ENCODE measurements at places on chromosomes 5 and 9.

- no peak for DNase-seq
Measured at GRCh38 chr9:118230329-118230728, 526.1 kb downstream of the TLR4 start.

DNA sequence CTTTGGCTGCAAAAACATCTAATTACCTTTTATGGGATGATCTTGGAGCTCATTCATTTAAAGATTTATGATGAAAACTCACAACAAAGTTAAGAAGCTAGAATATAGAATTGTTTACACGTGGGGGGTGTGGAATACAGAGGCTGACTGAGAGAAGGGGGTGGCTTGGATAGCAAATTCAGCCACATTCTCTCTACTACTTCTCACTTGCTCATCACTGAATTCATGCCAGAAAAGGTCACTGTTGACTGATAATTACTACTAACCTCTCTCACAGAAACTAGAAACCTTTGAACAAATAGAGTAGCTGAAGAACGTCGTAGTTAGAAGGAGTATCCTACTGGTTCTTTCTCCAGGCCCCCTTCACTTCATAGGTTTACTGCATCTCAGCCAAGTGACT is 808.2 kb downstream of the BRINP1 start:
- DNase-seq, result no peak

GRCh38 chr9:84822589-84823233 is 153.2 kb downstream of the NTRK2 start:
- DNase-seq, result no peak

- DNase-seq, result no peak
Measured at GRCh38 chr5:180647941-180648500, 1.4 kb downstream of the FLT4 start.

DNA sequence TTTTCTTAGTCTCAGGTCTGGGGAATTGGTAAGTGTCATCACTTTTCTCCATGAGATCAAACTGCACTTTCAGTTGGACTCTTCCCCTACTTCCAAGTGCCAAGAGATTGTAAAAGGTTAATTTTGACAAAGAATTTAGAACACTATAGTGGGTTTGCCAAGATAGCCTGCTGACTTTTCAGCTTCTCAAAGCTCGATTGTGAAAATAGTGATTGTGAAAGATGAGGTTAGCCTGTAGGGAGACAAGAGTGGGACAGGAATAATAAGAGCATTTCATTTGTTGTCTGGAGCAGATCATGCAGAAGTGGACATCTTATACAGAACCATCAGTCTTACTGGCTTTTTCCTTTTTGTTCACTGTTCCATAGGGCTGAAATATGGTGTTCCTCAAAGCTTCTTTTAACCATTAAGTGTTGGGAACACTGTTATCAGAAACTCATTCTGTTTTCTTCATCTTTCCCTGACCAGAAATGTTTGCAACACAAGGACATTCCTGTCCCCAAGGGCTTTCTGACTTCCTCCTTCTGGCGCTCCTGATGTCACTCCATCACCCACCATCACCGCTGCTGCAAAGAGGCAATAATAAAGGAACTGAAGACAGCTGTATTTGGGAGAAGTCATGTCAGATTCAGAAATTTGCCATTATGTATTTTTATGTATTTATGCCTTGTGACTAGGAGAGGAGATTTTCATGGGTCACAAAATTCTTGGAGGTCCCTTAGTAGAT is 11.6 kb upstream of the SPTAN1 start:
- no peak for DNase-seq

DNA sequence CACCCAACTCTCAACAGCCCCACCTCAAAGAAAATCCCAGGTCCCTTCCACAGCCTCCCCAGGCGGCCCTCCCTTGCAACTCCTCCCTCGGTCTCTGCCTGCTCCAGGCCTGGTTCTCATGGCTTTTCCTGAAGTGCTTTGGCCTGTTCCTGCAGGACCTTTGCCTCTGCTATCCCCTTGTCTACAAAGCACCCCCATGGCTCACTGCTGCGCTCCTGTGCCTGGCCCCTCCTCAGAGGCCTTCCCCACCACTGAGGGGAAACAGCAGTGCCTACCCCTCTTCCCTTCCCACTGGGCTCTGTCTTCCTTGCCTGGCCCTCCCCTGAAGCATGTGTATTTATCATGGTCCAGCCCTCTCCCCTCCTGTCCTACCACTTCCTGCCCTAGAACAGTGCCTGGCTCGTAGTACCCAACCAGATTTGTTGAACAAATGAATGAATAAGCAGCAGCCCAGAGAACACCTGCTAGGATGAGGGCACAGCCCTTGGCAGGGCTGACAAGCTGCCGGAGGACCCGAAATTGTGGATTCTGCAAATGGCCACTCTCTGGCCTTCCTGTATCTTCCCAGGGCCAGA is 68.6 kb upstream of the LRRTM2 start:
- DNase-seq, result no peak

DNA sequence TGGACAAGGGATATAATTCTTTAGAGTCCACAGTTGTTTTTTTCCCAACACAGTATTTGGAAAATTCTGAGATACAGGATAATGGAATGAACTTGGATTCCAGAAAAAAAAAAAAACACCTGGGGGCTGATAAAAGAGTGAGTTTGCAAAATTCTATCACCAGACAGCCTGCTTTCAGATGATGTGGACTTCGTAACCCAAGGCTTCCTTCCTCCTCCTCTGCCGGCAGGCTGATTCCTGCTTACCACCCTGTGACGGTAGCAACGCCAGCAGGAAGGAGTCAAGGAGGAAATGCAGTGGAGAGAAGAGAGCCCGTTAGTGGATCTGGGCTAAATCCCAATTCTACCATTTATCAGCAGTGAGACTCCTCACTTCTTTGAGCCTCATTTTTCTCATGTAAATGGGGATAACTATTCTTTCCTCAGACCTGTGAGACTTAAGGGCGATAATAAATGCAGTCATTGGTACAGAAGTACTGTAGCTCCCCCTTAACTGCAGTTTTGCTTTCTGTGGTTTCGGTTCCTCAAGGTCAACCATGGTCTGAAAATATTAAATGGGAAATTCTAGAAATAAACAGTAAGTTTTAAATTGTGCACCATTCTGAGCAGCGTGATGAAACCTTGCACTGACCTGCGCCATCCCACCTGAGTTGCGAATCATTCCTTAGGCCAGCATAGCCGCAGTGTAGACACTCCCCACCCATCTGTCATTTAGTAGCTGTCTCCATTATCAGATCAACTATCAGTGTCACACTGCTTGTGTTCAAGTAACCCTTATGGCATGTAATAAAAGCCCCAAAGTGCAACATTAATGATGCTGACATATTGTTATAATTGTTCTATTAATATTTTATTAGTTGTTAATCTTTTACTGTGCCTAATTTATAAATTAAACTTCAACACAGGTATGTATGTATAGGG is 71.4 kb downstream of the DCP2 start:
- DNase-seq, result no peak

GRCh38 chr5:78766412-78766762 is 117.8 kb upstream of the LHFPL2 start:
- no peak for DNase-seq

DNA sequence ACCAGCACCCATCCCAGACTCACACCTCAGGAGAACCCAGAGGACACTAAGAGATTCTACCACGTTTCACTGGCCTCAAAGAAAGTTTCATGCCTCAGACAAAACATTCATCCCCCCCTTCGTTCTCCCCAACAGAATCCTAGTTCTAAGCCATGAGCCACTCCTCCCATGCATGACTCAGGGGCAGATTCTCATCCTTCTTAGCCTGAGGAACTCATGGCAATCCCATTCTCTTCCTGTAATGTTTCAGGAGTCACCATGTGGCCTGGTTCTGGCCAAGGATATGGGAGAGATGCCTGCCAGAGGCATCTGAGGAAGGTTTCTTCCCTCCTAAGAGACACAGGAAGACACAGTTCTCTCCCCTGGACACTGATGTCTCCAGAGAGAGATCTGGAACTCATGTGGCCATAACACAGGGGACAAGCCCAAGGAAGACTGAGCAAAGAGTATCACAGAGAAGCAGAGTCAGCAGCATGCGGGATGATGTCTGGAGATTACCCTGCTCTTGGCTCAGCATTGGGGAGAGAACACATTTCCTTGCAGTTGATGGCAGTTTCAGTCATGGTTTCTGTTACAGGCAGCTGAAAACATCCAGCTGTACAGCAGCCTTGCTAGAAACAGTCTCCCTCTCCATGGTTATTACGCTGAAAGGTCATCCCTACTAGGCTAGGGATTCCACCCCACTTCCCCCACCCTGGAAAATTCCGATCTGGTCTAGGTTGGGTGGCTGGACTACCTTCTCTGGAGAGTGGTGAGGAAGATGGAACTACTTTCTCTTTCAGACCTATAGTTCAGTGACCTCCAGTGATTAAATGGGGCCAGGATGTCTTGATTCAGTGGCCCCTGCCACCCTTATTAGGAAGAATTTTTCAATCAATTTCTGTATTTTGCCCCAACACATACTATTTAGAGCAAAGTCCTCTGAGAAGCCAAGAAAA is 115.4 kb downstream of the ZNF608 start:
- no peak for DNase-seq

DNA sequence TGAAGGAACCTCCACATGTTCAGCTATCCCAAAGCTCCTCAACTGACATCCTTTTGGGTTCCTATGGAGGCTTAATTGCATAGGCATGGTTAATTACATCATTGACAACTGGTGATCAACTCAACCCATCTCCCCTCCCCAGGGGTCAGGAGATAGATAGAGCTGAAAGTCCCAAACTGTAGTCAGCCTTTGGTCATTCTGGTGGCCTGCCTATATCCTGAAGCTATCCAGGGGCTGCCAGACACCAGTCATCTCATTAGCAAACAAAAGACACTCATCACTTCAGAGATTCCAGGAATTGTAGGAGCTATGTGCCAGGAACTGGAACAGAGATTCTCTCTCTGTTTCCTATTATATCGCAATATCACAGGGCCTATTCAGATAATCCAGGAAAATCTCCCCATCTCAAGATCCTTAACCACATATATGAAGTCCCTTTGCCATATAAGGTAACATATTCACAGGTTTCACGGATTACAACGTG is 646.5 kb upstream of the GRAMD2B start:
- no peak for DNase-seq

DNA sequence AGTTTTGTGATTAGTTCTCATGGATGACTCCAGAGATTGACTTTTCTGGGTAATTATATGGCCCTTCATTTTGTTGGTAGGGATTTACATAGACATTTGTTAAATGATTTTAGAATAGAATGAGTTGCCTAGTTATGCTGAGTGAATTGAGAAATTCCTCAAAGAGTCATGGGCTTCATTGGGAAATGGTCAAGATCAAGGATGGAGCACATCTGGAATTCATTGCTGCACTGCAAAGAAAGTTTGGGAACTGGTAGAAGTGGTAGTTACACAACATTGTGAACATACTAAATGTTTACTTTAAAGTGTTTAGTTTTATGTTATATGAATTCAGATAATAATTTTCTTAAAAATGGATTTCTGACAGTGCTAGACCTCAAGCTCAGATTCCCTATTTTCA is 46.5 kb downstream of the PIP5K1B start:
- DNase-seq, result no peak

- no peak for DNase-seq
Measured at GRCh38 chr5:39558541-39558940, 133.8 kb upstream of the DAB2 start.

GRCh38 chr9:79663878-79664277 is 92.1 kb downstream of the TLE4 start:
- DNase-seq, result no peak

- DNase-seq, result no peak
Measured at GRCh38 chr5:96995419-96995818, 59.5 kb downstream of the LNPEP start.

DNA sequence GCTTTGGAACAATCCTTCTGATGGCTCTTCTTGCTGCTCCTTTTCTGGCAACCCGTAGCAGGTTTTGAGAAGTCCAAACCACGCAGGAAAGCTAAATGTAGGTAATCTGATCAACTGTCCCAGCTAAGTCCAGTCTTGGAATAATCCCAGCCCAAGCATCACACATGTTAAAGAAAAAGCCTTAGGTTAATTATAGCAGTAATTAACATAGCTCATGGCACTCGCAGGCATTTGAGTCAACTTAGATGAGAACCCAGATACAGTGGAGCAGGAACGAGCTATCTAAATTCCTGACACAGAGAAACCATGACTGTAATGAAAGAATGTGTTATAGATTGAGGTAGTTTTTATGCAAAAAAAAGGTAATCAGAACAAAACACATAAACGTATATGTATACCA is 844.8 kb downstream of the CDH9 start:
- no peak for DNase-seq

GRCh38 chr5:54009828-54010227 is 300.5 kb downstream of the ARL15 start:
- DNase-seq, result no peak

Data from NCI-H1930 (cell line).